BE2C (cell line): ENCODE measurements at places on chromosomes 11 and 22.
A peak's percentile ranks its signal among the peaks of the same experiment; 100 is the strongest.

DNA sequence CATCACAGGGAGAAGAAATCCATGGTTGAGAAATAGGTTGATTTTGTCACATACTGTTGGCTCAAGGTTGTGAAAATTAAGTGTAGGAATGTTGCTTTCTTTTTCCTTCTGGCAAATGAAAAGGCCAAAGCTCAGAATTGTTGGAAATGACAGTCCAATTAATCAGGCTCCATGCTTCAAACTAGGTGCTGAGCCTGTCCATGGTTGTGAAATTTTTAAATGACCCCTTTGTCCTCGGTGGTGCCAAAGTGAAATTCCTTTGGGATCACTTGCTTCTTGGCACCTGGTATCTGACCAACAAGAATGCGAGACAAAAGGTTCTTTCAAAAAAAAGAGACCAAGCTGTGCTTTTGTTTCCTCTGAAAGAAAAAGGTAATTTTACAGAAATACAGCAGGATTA, 451.9 kb downstream of the ETS1 start:
- DNase-seq, result no peak

- no peak for DNase-seq
Observed at GRCh38 chr22:36081023-36081431, 52.4 kb upstream of the RBFOX2 start.

DNA sequence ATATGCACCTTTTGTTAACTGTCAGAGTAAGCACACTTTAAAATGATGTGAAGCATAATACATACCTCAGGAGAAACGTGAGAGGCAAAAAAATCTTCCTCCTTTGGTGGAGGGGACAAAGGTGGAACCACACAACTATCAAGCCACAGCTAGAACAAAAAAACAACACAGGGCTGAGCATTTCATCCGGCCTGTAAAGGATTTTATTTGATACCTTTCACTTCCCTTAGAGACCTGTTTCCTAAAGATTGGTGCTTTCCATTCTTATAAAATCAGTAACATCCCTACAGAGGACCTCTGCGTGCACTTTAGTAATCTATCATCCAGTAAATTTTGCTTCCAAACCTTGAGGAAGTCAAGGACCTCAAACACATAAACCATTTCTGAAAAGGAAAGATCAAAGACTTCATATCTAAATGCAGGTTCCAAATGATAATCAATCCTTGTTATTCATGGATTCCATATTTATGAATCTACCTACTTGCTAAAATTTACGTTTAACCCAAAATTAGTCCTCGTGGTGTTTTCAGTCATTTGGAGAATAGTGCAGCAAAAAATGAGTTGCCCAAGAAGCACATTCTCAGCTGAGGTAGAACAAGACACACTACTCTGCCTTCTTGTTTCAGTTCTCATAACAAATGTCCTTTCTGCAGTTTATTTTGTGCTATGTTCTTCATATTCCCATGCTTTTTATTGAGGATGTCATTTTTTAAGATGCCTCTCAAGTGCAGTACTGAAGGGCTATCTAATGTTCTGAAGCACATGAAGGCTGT, 22.7 kb downstream of the ARFGAP3 start:
- DNase-seq, result no peak

- no peak for DNase-seq
Observed at GRCh38 chr22:48949375-48950149, 878.1 kb downstream of the BRD1 start.

GRCh38 chr11:14318581-14318981, 40.4 kb downstream of the RRAS2 start:
- no peak for DNase-seq

GRCh38 chr22:26236991-26237390, 67.7 kb downstream of the SEZ6L start:
- DNase-seq, result no peak

DNA sequence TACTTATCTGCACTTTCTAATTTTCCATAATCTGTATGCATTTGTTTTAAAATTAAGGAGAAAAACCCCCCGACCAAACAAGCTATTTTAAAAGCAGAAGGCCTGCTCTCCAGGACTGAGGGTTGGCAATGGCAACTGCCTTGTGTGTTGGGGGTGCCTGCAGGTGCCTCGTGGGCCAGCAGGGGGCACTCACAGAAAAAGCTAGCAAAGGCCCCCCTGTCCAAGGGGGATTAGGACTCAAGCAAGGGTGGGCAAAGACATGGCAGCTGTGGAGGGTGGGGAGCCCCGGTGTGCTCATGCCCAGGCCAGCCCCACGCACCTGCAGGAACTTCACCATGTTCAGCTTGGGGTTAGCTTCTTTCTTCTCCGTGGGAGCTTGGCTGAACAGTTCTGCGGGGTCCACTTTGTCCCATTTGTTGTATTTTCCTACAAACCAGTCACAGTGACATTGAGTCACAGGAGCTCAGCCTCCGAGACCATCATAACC, 10.3 kb downstream of the TOP3B start:
- DNase-seq, result peak; percentile 69

GRCh38 chr11:93494357-93494756, 48.8 kb downstream of the SMCO4 start:
- no peak for DNase-seq

DNA sequence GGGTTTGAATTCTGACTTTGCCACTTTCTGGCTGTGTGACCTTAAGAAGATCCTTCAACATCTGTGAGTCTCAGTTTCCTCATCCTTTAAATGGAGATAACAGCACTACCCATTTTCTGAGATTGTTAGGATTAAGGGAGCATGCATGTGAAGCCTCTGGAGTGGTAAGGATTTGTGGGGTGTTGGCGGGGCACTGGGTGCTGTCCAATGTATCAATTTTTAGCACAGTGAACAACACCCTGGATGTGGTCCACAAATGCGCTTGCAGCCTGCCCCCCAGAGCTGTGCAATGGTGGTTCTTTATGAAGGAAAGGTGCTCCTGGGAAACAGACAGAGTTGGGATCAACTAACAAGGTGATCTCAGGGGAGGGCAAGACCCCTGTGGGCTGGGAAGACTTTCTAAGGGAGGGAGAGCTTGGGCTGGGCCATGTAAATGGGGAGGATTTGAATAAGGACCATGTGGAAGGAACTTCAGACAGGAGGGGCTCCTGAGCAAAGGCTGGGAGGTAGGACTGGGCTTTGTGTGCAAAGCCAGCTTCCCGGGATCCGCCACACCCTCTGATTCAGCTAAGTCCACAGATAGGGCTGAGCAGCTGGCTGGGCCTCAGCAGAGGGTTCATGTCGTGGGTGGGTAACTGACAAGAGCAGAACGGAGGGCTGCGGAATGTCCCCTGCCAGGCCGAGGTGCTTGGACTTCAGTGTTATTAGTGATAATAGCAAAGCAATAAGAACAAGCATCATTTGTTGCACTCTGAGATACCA, 22.7 kb upstream of the RASD2 start:
- DNase-seq, result no peak

DNA sequence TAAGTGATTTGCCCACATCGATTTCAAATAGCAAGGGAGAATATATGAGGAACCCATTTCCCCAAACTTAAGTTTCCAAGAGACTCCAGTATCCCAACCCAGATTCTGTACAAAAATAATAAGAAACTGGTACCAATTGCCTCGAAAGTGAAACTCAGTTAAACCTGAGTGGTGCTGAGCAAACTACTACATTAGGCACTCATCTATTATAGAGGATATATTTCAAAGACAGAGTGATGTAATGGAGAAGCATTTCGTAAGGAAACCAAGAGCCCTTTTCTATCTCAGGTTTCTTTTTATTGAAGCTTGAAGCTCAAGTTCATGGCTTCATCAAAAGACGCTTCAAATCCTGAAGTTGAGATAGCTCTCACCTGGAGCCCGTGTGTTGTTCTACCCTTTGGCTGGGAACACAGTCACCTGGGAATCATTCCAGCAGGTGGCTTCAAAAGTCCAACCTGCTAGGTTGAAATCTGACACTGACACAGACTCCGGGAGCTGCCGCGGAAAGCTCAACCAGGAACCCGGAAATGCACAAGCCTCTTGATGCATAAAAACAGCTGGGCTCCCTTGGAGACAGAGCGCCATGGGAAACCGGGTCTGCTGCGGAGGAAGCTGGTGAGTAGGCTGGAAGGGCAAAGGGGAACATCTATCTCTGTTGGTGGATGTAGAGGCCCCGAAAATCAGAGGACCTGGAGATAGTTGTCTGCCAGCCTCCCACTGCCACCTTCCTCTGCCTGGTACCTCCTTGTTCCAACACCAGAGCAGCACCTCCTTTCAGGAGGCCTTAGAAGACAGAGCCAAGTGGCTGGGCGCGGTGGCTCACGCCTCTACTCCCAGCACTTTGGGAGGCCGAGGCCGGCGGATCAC, at the start of gene C11orf52:
TSS of gene C11orf52 (plus strand) at position 524 of the 867 bp plus-strand sequence. CDS start at position 584, 60 bp downstream.
- no peak for DNase-seq

DNA sequence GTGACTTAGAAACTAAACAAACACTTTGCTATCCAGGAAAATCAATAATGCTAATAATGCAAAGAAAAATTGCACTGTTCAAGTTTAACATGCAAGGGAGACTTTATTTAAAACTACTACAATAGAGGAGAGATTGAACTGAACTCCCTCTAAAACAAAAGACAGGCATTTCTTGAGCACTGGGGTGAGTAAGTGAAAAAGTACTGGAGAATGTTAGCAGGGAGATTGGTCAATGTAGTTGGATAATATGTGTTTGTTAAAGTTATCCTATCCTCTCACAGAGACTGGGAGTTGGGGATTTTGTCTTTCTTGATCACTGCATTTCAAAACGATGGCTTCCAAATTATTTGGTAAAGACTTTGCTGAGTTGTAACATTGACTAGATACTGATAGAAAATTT, 77.6 kb downstream of the LUZP2 start:
- DNase-seq, result no peak

- DNase-seq, result no peak
Observed at GRCh38 chr11:43316451-43316850, 4.7 kb downstream of the API5 start.

DNA sequence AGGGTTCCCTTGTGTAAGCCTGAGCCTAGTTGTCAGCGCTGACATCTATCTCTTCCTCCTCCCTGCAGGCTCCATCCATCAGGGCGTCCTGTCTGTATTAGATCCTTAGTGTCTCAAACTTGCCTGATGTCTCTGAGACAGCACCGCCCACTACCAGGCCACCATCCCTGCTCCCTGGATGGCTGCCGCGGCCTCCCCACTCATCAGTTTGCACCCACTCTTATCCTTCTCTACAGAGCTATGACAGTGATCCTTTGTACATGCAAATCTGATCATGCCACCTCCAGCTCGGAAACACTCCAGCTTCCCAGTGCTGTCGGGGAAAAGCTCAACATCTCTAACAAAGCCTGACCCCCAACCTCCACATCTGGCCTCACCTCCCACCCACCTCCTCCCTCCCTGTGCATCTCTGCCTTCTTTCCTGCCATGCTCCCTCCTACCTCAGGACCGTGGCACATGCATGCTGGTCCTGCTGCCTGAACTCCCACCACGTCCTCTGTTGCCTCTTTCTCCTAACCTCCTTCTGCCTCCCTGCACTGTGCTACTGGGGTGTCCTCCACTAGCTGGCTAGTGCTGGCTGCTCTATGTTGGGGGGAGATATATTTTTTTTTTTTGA, 61.6 kb upstream of the EIF3D start:
- DNase-seq, result no peak

- DNase-seq, result no peak
Observed at GRCh38 chr11:70271649-70271953, 1.1 kb downstream of the PPFIA1 start.
